A549 (cell line): ENCODE measurements at places on chromosomes 2 and 18. TPM values are rescaled to one million over a fixed set of nuclear protein-coding genes. Genes with fewer than 3 reads are reported as not detected.

- no peak for DNase-seq
These were observed 5.2 kb downstream of the PRLH start for GRCh38 chr2:237571551-237571950.

GRCh38 chr2:127149384-127149783 lies 42.4 kb upstream of the BIN1 start:
- peak; percentile 65 for DNase-seq

- DNase-seq, result no peak
These were observed 419.2 kb upstream of the CYRIA start for GRCh38 chr2:17084877-17085276.

- no peak for DNase-seq
These were observed 142.6 kb downstream of the MEIS1 start for GRCh38 chr2:66577321-66578053.

GRCh38 chr18:2845172-2845571 lies 1.6 kb upstream of the EMILIN2 start:
- no peak for DNase-seq

Gene DYNAP
- not detected in 3 replicates for polyA plus RNA-seq

DNA sequence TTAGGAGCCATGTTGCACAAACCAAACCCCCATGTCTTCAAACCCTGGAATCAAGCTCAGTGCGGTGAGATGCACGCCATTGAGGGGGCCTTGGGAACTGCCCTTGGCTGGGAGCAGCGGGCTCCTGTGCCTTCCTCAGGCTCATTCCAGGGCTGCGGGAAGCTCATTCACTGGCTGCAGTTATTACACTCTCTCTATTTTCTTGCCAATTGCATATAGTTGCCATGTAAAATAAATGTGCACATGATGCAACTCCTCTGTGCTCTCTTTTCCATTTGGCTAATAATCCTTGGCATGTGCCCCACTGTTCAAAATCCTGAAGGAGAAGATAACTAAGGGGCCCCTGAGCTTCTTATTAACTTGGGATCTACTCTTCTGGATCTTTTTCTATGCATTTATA lies 74.7 kb downstream of the KCTD1 start:
- no peak for DNase-seq

DNA sequence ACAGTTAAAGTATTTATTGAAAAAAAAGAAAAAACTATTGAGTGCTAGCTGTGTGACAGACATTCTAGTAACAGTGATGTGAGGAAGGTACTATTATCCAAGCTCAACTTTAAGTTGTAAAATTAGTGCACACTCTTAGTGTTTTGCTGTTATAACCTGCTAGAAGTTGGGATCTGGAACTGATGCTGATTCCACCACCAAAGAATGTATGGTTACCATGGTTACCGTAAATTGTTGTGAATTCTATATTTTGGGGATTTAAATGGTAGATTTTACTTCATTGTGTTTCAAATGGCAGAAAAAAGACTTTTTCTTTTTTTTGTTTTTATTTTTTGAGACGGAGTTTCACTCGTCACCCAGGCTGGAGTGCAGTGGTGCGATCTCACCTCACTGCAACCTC lies 5.3 kb downstream of the AGFG1 start:
- no peak for DNase-seq

Gene GNLY
- polyA plus RNA-seq, result not detected in 3 replicates

Gene PDCD1
- not detected in 3 replicates for polyA plus RNA-seq

GRCh38 chr2:84839851-84840250 lies 41.0 kb downstream of the TRABD2A start:
- no peak for DNase-seq

- DNase-seq, result no peak
These were observed 86.9 kb downstream of the CRACDL start for GRCh38 chr2:98849113-98849512.

DNA sequence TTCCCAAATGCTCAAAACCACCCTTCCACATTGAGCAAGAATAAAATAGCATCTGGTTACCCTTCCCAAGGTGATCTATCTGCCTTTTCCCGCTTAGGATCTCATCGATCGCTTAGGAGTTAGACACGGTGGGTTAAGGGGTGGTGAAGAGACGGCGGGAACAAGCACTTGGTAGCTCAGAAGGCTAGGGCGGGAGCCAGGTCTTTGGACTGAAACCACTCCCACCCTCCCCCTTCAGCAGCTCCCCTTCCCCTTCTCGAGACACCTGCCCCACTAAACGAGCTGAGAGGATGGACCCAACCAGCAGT lies 513 bp downstream of the THOC1 start:
- peak; percentile 19 for DNase-seq

GRCh38 chr2:4140281-4140970 lies 437.1 kb downstream of the DCDC2C start:
- DNase-seq, result no peak

Gene POLE4
- polyA plus RNA-seq, result 83.1 to 91.4 TPM (median 90.4 TPM) in 3 replicates

Gene VWC2L
- polyA plus RNA-seq, result not detected in 3 replicates

- DNase-seq, result no peak
These were observed 72.4 kb upstream of the SLC66A3 start for GRCh38 chr2:11082880-11083279.

GRCh38 chr2:237859533-237860272 lies at the start of gene RAMP1:
RAMP1 (plus strand) TSS chr2:237859623; CDS start chr2:237859676, 53 bp downstream.
- no peak for DNase-seq

Gene RESP18
- not detected in 3 replicates for polyA plus RNA-seq

Gene EDAR
- 0.03 to 0.05 TPM (median 0.04 TPM) in 3 replicates for polyA plus RNA-seq

GRCh38 chr2:155679647-155680046 lies 652.9 kb downstream of the NR4A2 start:
- no peak for DNase-seq

Gene CYBRD1
- 25.3 to 31.6 TPM (median 30.5 TPM) in 3 replicates for polyA plus RNA-seq

Gene EML6
- 1.4 to 1.8 TPM (median 1.7 TPM) in 3 replicates for polyA plus RNA-seq
